ENCODE measurements at places on chromosomes 7 and 10.

DNA sequence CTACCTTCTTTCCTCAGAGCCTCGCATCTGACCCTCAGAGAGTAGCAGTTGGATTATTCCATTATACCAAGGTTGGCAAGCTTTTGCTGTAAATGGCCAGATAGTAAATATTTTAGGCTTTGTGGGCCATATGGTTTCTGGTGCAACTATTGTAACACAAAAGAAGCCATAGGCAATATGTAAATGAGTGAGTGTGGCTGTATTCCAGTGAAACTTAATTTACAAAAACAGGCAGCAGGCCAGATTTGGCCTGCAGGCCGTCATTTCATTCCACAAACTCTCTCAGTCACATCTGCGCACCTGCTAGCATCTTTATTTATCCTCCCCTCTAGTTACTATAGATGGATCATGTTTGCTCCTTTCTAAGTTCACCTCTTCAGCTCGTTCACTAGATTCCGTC lies 6.7 kb downstream of the ZNF518A start:
- no peak for DNase-seq

DNA sequence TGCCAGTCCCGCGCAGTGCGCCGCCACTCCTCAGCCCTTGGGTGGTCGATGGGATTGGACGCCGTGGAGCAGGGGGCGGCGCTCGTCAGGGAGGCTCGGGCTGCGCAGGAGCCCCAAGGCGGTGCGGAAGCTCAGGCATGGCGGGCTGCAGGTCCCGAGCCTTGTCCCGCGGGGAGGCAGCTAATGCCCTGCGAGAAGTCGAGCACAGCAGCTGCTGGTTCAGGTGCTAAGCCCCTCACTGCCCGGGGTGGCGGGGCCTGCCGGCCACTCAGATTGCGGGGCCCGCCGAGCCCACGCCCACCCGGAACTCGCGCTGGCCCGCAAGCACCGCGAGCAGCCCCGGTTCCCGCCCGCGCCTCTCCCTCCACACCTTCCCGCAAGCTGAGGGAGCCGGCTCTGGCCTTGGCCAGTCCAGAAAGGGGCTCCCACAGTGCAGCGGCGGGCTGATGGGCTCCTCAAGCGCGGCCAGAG lies 14.4 kb upstream of the WASL start:
- no peak for DNase-seq

- no peak for DNase-seq
Observed at GRCh38 chr7:16113058-16113457, 308.3 kb downstream of the CRPPA start.

DNA sequence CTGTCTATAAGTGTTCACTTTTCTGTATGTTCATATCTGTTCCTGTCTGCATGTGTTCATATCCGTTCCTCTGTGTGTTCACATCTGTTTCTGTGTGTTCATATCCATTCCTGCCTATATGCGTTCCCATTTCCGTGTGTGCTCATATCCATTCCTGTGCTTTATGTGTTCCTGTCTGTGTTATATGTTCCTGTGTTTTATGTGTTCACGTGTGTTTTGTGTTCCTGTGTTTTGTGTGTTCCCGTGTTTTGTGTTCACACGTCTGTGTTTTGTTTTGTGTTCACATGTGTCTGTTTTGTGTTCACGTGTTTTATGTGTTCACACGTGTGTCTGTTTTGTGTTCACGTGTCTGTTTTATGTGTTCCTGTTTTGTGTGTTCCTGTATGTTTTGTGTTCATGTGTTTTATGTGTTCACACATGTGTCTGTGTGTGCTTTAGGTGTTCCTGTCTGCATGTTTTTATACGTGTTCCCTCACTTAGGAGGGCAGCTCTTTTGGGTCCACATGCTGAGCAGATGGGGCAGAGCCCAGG lies 42.2 kb upstream of the CNPY1 start:
- no peak for DNase-seq

DNA sequence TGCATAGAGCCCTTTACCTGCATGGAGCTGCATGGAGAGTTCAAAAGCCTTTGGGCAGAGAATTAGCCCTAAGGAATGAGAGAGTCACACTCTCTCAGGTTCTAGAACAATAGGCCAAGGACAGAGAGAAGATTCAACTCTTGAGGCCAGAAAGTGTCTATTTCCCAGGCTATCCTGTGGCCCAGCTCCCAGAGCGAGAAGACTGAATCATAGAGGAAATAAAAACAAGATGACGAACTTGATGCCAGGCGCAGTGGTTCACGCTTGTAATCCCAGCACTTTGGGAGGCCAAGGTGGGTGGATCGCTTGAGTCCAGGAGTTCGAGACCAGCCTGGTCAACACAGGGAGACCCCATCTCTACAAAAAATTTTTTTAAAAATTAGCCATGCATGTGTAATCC lies 18.3 kb upstream of the PODXL start:
- DNase-seq: no peak

DNA sequence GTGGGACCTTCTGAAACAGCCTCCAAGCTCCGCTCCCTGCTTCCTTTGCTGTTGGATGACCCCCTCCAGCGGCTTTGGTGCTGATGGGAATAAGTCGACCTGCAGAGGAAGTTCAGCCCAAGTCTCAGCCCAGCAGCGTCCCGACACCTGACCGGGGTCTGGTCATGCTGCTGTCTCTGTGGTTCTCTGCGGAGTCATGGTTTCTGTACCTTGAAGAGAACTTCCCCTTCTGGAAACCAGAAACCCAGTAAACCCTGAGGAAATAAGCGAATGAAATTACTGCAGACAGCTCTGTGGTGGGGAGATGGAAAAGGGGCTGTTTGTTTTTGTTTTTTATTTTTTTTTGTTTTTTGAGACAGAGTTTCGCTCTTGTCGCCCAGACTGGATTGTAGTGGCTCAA lies 18.3 kb upstream of the ZNF12 start:
- DNase-seq: no peak

GRCh38 chr7:40983111-40983510 lies 719.8 kb downstream of the INHBA start:
- no peak for DNase-seq

GRCh38 chr7:151382079-151382885 lies 27.6 kb downstream of the WDR86 start:
- no peak for DNase-seq
